ENCODE measurements at places on chromosomes 16 and 17.

- no peak for DNase-seq
Measured at GRCh38 chr17:55202896-55203295, 61.9 kb upstream of the HLF start.

- no peak for DNase-seq
Measured at GRCh38 chr17:71441098-71441497, 679.7 kb upstream of the SOX9 start.

GRCh38 chr17:67628580-67629013 lies 89.1 kb upstream of the NOL11 start:
- DNase-seq = no peak

DNA sequence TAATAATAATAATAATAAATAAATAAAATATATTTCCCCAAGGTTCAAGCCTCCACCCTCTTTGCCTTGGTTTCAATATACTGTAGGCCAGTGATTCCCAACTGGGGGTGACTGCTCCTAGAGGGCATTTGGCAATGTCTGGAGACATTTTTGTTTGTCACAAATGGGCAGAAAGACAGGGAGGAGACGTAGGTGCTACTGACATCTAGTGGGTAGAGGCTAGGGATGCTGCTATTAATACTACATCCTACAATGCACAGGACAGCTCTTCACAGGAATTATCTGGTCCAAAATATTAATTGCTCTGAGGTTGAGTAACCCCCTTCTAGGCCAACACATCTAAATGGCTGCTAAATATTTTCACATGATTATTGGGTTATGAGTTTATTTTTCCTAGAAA lies 12.8 kb upstream of the PRR14 start:
- DNase-seq = no peak

- DNase-seq = no peak
Measured at GRCh38 chr16:1680361-1680760, 2.3 kb downstream of the JPT2 start.

DNA sequence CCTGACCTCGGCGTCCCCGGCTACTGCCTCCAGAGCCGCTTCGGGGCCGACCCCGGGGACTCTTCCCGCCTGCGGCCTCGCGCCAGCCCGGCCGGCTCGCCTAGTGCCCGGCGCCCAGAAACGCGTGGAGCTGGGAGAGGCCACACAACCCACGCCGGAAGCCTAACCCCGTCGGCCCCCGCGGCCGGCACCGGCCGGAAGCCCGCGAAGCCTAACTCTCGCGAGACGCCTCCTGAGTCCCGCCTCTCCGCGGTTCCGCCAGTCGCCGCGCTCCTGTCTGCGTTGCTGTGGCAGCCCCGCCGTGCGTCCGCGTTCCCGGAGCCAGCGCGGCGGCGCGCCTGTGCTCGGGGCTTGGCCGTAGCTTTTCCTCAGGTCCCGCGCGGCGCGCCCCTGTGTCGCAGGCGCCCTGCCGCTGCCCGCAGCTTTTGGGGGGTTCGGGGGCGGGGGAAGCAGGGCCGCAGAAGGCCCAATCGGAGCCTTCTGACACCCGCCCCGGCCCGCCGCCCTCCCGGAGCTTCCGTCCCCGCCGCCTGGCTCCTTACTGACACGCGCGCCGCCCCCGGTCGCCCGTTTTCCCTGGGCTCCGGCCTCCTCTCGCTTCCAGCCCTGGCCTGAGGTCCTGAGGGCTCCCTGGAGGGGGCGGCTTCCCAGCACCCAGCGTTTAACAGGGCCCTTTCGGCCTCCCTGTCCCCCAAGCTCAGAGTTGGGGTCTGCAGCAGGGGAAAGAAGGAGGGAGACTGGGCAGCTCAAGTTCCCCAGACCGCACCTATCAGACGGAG lies 21.7 kb downstream of the NPTX1 start:
- peak; percentile 60 for DNase-seq

Data from cortex of kidney (tissue), 1 donor.